Stimulated activated CD4-positive, alpha-beta T cell treated with anti-CD3 and anti-CD28 coated beads, Interleukin-2, amount 100 ng/mL, for 24 hours (primary cell): ENCODE measurements at places on chromosomes 12 and 14.

GRCh38 chr12:130225347-130225746 lies 63.1 kb downstream of the FZD10 start:
- DNase-seq = no peak

GRCh38 chr12:56104815-56105608 lies 653 bp downstream of the PA2G4 start:
- peak; percentile 42 for DNase-seq

GRCh38 chr14:50830044-50830931 lies 674 bp downstream of the NIN start:
- peak; percentile 67 for DNase-seq

- DNase-seq = no peak
Observed at GRCh38 chr14:61037215-61037614, 56.2 kb downstream of the SLC38A6 start.

DNA sequence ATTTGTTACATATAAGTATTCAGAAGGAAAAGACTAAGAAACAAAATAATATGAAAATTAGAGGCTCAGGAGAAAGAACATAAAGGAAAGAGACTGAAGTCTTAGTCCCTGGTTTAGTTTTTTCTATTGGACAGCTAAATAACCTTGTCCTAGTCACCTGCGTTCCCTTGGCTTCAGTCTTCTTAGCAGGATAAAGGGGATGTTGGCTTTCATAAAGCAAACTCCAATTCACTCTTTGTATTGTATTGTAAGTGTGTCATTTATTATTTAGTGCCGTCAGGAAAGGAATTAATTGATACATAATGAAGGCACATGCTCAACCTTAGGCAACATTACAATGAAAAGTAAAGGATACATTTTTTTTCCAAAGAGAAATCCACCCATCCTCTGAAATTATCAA lies 190.3 kb upstream of the PPFIA2 start:
- DNase-seq = no peak

GRCh38 chr12:77023501-77023900 lies 41.9 kb downstream of the E2F7 start:
- DNase-seq = no peak

- DNase-seq = no peak
Observed at GRCh38 chr12:72872996-72873395, 600.8 kb downstream of the TRHDE start.

- no peak for DNase-seq
Observed at GRCh38 chr14:78834766-78835451, 664.7 kb downstream of the NRXN3 start.

DNA sequence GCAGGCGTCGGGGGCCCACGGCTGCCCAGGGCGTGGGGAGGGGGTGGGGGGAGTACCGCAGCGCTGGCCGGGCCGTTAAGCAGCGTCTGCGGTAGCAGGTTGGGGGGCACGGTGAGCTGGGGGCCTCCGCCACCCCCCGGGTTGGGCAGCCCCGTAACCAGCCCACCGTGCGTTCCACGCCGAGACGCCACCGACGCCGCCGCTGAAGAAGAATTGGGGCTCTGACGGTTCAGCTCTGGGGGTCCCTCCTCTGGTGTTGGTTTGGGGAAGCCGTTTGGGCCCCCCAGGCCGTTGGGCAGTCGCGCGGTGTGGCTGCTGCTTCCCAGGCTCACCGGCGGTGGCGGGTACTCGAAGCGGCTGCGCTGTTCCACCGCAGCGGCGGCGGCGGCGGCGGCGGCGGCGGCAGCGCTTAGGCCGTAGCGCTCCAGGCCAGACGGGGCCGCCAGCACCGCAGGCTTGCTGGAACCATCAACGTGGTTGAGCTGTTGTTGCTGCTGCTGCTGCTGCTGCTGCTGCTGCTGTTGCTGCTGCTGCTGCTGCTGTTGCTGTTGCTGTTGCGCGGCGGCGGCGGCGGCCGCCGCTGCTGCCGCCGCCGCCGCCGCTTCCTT lies 1.5 kb downstream of the IRF2BPL start:
- peak; percentile 53 for DNase-seq
